ENCODE measurements at places on chromosomes 4 and X.

DNA sequence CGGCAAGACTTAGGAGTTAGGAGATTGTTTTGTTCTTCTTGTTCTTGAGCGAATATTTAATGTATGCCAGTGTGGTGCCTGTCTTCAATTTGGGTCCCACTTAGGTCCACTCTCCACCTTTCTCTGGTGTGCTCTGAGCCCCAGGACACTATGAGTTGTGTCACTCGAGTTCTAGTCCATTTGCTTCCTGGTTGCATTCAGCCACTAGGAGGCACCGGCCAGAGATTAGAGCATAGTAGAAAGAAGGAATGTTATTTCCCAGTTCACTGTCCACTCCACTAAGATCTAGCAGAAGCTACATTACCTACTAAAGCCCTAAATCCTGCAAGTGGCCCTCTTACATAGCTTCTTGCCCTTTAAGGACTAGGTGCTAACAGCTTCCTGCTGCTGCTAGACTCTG, 326.9 kb downstream of the NAF1 start:
- DNase-seq, result no peak

- no peak for DNase-seq
Observed at GRCh38 chr4:85776096-85776495, 301.1 kb downstream of the ARHGAP24 start.

DNA sequence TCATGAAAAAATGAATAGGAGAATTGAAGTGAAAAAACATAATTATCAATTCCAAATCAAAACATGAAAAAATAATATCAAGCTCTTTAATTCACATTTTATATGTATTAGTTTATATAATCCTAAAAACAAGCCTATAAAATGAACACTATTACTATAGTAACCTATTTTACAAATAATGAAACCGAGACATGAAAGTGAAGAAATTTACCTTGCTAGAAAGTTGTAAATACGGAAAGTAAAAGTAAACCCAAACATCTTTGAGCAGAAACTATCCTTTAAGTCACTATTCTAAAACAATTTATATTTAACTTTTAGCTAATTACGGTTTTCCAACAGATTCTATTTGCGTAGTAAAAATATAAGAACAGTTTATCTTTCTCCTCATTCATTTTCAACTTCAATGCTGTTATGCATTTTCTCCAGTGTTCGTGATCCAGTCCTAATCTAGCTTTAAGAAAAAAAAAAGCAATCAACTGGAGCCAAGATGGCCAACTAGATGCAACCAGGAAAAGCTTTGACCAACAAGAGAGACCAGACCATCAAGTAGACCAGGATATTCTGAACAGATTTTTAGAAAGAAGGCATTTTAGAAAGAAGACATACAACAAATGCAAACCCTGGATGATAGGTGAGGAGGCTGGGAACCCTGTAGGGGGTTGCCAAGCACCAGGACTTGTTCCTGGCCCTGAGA, 67.0 kb downstream of the DDX53 start:
- no peak for DNase-seq

DNA sequence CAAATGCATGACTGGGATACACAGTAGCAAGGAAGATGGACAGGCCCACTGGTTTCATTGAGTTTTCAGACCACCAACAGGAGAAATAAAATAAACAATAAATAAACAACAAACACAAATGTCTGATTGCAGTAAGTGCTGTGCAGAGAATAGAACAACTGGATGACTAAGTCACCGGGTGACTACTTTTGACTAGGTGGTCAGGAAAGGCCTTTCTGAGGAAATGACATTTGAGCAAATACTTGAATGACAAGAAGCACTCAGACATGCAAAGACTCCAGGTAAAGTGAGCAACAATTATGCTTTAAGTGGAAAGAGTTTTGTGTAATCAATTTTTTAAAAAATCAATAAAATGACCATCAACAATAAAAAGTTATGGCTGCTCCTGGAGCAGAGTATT, 137.7 kb downstream of the BTC start:
- DNase-seq, result no peak

DNA sequence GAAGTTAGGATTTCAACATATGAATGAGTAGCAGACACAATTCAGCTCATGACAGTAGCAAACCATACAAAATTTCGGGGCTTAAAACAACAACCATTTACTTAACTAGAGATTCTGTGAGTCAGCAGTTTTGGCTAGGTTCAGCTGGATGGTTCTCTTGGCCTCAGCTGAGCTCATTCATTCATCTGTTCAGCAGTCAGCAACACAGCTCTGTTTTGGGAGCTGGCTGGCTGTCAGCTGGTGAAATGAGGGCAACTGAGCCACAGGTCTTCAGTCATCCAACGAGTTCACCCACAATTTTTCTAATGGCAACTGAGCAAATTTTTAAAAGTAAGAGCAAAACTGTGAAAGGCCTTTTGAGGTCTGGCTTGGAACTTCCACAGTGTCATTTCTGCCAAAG, 2005.1 kb upstream of the AGA start:
- no peak for DNase-seq

GRCh38 chrX:22300130-22300529, 27.4 kb downstream of the CBLL2 start:
- no peak for DNase-seq

DNA sequence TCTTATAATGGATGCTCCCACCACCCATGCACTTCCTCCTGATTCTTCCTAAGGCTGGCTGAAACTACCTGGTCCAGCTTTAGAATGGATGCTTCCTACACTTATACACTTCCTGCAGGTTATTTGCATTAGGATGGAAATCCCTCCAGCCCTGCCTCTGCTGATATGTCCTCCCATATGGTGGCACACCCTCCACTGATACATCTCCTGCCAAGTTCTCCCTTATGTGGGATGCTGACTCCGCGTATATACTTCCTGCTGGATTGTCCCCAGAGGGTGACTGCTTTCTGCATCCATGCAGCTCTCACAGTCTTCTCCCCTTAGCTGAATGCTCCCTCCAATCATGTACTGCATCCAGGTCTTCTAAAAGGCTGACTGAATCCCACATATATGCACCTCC, 254.6 kb upstream of the FAM47C start:
- no peak for DNase-seq

- DNase-seq, result no peak
Observed at GRCh38 chrX:45709381-45709780, 508.7 kb upstream of the DIPK2B start.

DNA sequence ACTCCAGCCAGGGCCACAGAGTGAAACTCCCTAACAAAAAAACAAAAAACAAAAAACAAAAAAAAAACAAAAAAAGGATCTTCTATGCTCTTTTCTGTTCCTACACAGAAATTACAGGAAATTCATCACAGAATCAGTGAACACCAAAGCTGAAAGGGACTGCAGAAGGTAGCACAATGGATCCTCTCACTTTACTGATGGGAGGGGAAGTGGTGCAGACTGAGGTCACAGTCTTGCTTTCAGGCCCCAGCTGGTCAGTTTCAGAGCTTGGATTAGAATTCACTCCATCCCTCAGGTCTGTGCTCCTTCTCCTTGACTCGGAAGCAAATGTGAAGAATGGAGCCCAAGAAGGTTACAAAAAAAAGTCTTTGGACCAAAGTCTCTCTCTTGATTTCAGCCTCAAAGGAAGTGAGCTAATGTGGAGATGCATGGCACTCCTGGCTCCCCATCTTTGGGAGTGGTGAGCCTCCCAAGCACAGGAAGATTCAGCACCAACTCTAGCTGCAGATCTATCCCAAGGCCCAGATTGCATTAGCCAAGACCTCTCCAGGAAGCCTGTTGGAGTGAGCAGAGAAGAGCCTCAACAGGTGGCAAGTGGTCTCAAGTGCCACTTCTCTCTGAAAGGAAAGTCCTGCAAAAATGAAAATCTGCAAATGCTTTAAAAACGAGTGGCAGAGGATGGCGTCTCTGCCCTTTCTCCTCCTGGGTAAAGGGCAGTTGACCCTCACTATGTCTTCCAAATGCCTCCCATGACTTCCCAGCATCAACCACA, 176.0 kb downstream of the MAML3 start:
- no peak for DNase-seq

GRCh38 chrX:11953615-11954014, 184.7 kb upstream of the FRMPD4 start:
- no peak for DNase-seq

DNA sequence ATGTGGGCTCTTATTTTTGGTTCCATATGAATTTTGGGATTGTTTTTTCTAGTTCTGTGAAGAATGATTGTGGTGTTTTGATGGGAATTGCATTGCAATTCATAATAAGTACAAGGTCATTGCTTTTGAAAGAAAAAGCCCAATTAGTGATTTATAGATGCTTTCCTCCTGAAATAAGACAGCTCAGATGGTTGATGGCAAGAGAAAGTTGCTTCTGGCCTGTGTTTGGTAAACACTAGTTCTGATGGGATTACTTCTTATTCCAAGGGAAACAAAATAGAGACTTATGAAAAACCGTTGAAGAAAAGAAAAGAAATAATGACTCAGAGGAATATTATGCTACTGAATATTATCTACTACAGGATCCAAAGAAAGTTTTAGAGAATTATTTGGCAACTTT, 144.9 kb downstream of the SPANXA1 start:
- no peak for DNase-seq

DNA sequence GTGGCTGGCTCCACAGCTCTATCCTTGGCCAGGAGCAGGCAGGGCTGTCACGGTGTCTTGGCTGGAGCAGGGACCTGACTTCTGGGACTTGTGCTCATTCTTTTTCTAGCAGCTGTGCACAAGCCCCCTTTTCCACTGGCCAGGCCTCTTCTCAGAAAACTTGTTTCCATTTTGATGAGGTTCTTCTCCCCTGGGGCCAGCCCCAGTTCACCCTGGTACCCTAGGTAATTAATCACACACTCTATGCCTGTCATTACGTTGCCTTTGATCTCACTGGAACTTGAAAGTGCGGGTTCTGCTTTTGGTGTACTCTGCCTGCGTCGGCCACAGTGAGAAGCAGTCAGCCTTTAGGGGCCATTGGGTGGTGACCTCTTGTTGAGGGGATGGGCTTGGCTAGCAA, 26.6 kb downstream of the DRD5 start:
- DNase-seq, result no peak

GRCh38 chr4:106095408-106095807, 200.1 kb downstream of the NPNT start:
- DNase-seq, result no peak

DNA sequence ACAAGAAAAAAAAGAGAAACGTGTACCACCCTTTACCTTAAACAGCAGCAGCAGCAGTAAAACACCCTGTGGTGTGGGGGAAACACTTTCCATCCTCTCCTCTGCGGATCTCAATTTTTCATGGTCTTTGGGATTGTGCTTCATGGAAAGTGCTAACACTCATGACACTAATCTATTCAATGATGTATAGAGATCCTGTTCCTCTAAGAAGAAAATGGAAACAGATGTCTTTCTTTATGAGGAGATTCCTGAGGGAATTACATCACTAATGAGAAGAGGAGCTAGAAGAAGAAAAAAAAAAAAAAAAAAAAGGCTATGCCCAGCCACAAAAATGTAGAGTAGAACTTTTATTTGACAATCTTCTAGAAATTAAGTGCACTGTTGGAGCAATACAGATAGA, 62.9 kb upstream of the NDST3 start:
- DNase-seq, result no peak

Measured in mucosa of descending colon (tissue), 3 donors.